ENCODE measurements at places on chromosomes 5 and 9. TPM values are rescaled to one million over a fixed set of nuclear protein-coding genes. Genes with fewer than 3 reads are reported as not detected.

DNA sequence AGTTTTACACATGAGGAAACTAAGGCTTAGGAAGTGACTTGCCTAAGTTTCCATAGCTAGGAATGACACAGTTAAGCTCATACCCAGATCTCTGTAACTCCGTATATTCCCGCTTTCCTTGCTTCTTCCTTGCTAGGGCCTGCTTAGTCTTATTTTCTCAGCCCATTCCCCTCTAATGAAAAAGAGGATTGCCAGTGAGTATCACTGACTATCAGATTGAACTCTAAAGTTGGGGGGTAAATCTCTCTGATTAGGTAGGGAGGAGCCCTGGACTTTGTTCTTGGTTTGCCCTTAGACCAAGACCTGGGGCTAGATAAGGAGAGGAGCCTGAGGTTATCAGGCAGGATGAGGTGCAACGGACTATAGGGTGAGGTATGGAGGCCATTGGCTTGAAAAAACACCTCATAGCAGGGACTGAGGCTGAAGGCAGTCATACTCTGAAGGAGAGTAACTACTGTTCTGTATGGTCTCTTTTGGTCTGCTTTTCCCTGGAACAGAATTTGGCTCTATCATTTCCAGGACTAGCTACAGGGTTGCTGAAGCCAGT lies 2.5 kb downstream of the TRIM32 start:
- DNase-seq = no peak

DNA sequence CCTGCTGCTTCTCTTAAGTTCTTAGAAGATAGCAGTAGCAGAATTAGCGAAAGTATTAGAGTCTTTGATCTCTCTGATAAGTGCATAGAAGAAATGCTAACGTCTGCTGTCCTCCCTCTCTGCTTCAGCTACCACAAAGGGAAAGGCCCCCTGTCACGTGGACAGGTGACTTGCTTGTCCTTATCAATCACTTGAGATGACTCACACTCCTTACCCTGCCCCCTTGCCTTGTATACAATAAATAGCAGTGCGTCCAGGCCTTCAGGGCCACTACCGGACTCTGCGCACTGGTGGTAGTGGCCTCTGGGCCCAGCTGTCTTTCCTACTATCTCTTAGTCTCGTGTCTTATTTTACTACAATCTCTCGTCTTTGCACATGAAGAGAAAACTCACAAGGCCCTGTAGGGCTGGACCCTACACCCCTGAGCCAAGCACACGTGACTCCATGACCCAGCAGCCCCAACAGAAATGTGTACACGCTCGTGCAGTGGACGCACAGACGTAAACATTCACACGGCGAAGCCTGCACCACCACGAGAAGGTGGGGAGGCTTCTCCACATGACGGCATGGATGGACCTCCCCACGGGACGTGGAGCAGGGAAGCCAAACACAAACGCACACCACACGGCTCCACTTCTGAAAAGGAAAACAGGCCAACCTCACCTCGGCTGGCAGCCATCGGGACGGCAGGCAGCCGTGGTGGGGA lies 38.3 kb downstream of the PNPLA7 start:
- DNase-seq = no peak

- no peak for DNase-seq
These were observed 5.4 kb downstream of the ACTL7B start for GRCh38 chr9:108850293-108850897.

GRCh38 chr9:116998305-116998704 lies 311.2 kb downstream of the TRIM32 start:
- DNase-seq = no peak

DNA sequence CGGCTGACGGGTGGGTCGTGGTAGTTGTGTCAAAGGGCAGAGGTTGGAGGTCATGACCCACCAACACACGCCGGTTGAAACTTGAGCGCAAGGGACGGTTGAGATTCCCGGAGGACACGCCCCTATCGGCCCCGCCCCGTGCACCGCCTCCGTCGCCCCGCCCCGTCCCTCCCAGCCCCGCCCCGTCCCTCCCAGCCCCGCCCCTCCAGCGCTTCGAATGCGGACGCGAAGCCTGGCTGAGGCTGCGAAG lies 226 bp upstream of the RANBP17 start:
- DNase-seq = no peak

DNA sequence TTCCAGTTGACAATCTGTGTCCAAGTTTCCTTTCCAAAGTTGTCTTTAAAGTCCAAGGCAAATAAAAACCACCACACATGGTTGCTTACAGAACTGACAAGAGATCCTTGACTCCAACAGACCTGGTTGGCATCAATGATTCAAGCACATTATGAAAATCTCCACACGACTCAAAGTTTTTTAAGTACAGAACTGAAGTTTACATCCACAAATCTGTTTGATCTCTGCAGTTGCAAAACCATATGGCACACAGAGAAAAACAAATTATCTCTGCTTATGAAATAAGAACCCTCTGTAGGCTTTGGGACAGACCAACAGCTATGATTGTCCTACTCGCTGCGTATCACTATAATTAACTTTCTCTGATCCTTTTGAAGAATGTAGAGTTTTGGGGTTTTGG lies 60.8 kb downstream of the MLLT3 start:
- DNase-seq = no peak

DNA sequence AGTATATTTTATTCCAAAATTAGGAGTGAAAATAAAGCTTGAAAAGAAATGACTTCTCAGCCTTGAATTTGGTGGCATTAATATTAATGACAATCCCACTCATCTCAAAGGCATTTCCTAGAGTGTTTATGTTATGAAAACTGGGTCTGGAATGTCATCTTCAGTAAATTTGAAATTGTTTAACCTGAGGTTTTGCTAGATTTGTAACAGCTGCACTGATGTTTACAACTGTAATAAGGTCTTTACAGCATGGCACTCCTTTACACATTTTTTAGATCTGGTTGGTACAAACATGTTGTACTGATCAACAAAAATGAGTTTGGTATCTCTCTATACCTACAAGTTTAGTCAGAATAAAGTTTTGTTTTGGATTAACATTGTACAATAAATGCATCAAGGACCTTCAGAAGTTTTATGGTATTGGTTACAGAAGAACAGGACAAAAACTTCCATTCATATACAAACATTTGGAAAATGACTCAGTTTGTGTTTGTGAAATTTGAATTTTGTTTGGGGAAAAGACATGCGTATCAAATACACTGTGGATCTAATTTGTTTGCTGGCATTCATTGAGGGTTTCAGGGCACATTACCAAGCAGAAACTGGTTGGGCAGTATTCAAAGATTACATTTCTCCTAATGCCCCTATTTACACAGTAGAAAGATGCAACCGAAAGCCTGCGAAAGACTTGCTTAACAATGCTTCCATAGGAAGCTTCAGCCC lies 11.6 kb downstream of the FANCC start:
- DNase-seq = no peak

DNA sequence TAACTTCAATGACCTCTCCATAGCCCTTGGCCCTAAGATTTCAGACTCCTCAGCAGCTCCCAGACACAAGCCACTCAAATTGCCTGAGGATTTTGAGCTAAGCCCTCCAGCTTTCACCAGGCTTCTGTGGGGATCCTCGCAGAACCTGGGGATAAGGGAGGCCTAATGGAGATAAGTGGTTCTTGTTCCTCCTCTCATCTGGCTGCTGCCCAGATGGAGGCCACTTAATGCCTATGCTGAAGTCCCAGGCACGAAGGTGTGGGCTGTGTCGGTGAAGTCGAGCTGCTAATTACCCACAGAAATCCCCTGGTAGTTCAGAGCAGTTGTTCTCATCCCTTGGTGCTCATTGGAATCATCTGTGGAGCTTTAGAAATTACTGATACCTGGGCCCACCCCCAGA lies 10.3 kb upstream of the FAT2 start:
- DNase-seq = no peak

DNA sequence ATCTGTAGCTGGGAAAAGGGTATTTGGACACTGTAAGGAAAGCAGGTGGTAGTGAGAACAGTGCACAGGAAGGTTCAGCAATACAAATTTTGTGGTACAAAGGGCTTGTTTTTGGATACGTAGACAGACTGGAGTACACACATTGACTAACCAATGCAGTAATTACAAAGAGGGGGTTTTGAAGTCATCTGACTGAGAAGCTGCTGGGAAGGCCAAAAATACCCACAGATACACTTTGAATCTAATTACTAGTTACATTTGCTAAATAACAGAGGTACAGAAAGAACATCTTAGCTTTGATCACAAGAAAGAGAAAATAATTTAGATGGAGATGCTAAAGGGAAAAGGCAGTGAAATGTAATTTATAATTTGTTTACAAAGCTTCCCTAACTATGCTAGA lies 45.9 kb downstream of the PKD2L2 start:
- DNase-seq = no peak

The CAMK2A gene
- total RNA-seq = not detected

The SLC1A1 gene
- total RNA-seq = 0.05 TPM

The NANS gene
- total RNA-seq = 54.4 TPM

Data from activated T-helper 1 cell treated with anti-CD3 and anti-CD28 coated beads, Interleukin-12 subunit alpha, Interleukin-12 subunit beta, Interleukin-2, Interleukin-4 antibody, amounts not matched to agents 30 ng/mL and 10 ng/mL and 1 ng/mL, durations not matched to agents 14 hours and 24 hours and 36 hours (primary cell).